ENCODE measurements at places on chromosomes 4 and X.

DNA sequence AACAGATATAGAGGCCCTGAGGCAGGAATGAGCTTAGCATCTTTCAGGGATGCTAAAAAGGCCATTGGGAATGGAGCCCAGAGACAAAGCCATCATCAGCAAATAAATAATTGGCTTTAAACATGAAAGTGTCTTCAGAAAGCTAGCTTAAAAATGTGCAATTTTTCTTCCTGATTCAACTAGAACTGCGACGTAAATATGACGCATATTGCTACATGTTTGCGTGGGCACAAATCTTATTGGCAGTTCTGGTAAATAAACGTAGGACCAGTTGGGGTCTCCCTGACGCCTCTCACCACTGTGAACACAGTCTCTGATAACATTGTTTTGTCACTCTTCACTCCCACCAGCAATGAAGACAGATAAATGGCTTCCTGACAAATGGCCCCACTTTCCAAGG is 97.3 kb upstream of the SRD5A3 start:
- DNase-seq, result no peak

DNA sequence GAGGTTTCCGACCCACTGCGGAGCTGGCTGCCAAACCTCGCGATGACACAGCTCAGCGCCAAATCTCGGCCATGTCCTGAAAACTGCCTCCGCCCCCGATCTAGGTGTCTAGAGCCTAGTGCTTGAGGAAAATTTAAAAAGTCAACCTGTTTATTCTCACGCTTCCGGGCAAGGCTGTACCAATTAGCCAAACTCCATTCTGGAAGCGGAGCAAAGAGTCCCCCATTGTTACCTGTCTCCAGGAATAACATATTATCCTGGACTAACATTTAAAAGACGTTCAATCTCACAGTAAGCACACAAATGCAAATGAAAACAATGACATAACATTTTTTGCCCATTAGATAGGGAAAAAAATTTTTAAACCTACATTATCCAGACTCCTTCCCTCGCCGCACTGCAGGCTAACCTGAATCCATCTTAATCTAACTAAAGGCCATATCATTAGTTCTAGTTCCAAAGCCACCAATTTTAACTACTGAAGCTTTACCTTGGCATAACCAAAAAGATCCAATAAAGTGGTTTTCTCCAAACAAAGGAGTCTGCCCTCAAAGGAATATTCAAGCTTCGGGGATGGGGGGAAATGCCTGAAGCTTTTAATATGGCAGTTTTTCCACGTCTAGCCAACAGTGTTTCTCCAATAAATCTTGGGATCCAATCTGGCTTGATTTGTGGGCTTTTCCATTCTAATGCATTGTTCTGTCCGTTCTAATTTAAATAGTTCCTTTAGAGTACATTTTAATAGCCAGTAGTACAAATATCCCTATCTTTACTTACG is 1.9 kb downstream of the HUWE1 start:
- DNase-seq, result no peak

GRCh38 chr4:41795796-41796385 is 47.4 kb upstream of the PHOX2B start:
- DNase-seq, result no peak

DNA sequence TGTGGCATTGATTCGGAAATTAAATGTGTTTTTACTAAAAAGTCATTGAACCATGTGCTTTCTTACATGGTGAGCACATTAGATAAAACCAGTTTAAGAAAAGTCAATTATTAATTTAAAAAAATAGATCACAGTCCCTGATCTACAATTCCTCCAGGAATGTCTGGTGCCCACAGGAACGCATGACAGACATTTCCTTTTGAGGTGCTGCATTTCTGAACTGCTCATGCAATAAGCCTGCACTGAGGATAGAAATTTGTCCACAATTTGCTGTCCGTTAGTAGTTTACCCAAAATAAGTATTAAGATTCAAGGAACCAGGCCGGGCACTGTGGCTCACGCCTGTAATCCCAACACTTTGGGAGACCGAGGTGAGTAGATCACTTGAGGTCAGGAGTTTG is 8.2 kb upstream of the ADAMTS3 start:
- DNase-seq, result no peak

DNA sequence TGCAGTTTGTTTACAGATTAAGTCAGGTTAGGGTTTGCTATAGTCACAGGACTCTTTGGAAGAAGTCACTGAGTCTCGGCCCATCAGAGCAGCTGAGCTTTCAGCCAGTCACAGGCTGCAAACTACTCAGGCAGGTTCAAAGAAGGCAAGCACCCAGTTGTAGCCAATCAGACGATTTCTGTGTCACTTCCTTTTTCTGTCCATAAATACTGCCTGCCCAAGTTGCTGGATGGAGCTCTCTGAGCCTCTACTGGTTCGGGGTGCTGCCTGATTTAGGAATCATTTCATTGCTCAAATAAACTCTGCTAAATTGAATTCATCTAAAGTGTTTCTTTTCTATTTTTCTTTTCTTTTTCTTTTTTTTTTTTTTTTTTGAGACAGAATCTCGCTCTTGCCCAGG is 7.3 kb upstream of the SH3BP2 start:
- DNase-seq, result no peak

DNA sequence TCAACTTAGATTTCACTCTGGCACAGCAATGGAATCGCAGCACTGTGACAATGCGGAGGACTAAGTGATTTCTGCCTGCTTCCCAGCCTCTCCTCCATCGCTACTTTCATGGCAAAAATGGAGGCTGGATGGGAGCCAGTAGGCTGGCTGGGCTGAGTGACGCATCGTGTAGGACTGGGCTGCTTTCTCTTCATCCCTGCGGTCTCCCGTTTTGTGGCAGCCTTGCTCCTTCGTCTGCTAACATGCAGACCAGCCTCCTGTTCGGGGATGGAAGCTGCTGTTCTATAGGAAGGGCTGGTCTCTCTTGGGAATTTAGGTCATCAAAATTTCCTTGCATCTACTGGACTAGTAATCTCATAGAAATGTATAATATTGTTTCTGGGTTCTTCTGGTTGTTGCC is 15.8 kb upstream of the RGS12 start:
- DNase-seq, result no peak

GRCh38 chr4:53040459-53040815 is 178.3 kb downstream of the RASL11B start:
- no peak for DNase-seq

- DNase-seq, result no peak
Measured at GRCh38 chrX:9816084-9816700, 30.0 kb downstream of the SHROOM2 start.

DNA sequence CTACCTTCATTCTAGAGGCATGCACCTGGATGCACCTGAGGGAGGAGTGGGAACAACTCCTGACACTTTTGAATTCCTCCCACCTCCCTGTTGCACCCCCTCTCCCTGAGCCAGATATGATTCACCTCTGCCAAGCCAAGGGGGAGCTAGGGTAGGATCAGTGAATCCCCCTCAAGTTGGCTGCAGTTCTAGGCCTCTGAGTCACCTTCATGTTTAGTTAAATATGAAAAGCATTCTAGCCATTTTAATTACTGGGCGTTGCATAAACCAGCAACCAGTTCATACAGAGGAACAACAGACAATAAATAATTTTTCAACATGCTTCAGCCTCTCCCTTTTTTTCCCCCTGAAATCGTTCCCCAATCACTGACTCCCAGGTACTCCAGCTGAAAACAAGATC is 1440.2 kb downstream of the ADGRL3 start:
- DNase-seq, result no peak

- no peak for DNase-seq
Measured at GRCh38 chrX:68180579-68180978, 252.7 kb downstream of the OPHN1 start.

GRCh38 chr4:20520901-20521300 is 179.4 kb upstream of the PACRGL start:
- DNase-seq, result no peak

DNA sequence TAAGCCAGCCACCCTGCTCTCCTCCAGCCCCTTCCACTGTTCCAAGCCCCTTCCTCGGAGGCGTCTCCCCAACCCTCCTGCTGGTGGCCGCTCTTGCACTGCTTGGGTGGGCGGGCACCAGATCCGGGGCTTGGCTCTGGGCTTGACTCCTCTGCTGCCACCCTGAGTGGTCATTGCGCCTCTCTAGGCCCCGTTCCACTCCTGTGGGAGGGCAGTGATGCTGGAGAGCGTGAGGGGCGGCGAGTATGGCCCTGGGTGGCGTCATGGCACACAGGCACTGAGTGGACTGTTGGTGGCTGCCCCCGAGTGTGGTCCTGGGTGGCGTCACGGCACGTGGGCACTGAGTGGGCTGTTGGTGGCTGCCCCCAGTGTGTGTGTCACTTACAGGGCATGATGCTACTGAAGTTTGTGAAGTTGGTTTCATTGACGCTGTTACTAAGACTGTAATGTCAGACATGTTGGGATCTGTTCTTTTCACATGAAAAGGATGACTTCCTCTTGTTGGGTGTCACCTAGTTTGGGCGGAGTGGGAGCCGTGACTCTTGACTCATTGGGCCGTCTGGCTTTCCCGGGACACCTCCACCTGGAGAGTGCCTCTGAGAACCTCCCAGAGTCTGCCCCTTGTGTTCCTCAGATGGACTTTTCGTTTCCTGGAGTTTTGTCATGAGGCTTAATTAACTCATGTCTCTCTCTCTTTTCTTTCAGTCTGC is 55.9 kb upstream of the HGFAC start:
- no peak for DNase-seq
